Fibroblast of pulmonary artery (primary cell): ENCODE measurements at places on chromosomes 5 and 9.
A peak's percentile ranks its signal among the peaks of the same experiment; 100 is the strongest.

- no peak for DNase-seq
Measured at GRCh38 chr5:11214864-11215644, 454.0 kb upstream of the DAP start.

- no peak for DNase-seq
Measured at GRCh38 chr5:117165068-117165467, 590.4 kb upstream of the SEMA6A start.

GRCh38 chr9:22037954-22038690 lies 29.0 kb upstream of the CDKN2B start:
- DNase-seq = peak; percentile 77

- DNase-seq = no peak
Measured at GRCh38 chr5:61991866-61992265, 314.1 kb upstream of the KIF2A start.

- no peak for DNase-seq
Measured at GRCh38 chr9:131645078-131645776, 94.6 kb downstream of the RAPGEF1 start.

- DNase-seq = no peak
Measured at GRCh38 chr5:54347221-54347865, 37.0 kb upstream of the ARL15 start.

GRCh38 chr9:35267710-35268109 lies 105.9 kb downstream of the UNC13B start:
- DNase-seq = peak; percentile 80

DNA sequence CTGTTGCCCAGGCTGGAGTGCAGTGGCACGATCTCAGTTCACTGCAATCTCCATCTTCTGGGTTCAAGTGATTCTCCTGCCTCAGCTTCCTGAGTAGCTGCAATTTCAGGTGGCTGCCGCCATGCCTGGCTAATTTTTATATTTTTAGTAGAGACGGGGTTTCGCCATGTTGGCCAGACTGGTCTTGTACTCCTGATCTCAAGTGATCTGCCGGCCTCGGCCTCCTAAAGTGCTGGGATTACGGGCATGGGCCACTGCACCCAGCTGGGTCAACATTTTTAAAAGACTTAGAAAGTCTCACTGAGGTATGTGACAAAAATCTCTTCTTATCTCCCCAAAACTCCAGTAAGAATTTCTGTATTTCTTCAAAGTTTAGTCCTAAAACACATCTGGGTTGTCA lies 211.6 kb downstream of the CTNND2 start:
- no peak for DNase-seq

- no peak for DNase-seq
Measured at GRCh38 chr5:15243301-15244020, 256.5 kb upstream of the FBXL7 start.

DNA sequence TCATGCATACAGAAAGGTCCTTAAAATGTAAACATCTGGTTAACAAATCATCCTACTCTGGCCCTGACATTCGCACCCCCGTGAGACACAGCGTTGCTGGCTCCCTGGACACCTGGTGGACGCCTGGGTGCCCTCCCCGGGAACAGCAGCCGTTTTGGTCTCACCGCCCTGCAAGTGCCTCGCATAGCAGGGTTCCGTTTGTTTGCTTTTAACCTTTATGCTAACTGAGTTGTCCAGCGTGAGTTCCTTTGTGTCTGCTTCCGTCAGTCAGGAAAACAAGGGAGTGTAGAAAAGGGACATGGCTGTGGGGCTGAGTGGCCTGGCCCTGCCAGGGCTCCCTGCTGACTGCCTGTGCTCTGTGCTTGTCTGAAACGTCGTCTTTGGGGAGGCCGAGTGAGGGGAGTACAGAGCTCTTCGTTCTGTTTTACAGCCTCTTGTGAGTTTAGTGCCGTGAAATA lies 91.8 kb upstream of the CACNA1B start:
- DNase-seq = no peak

- DNase-seq = no peak
Measured at GRCh38 chr5:24750355-24750754, 105.6 kb upstream of the CDH10 start.

DNA sequence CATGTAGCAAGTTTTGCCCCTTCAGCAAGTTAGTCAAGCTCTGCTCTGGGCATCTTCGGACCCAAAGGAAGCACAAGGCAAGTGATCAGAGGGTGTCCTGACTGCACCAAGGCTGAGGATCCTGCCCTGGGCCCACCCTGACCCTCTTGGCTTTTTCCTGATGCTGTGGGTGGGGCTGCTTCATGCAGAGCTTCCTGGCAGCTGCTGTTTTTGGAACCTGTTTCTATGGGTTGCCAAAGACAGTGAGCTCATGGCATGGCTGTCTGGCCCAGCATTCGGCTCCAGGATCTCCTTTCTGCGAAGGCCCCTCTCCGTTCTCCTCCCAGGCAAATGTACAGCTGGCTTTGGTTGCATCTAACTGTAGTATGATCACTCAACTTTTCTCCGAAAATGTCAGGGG lies 497.9 kb downstream of the ARHGEF28 start:
- no peak for DNase-seq

- DNase-seq = peak; percentile 67
Measured at GRCh38 chr9:100066539-100066938, 32.3 kb downstream of the ERP44 start.

GRCh38 chr9:133761641-133762248 lies 23.6 kb upstream of the SARDH start:
- DNase-seq = no peak

GRCh38 chr5:58582019-58582802 lies 664 bp upstream of the RAB3C start:
- peak; percentile 0 for DNase-seq

DNA sequence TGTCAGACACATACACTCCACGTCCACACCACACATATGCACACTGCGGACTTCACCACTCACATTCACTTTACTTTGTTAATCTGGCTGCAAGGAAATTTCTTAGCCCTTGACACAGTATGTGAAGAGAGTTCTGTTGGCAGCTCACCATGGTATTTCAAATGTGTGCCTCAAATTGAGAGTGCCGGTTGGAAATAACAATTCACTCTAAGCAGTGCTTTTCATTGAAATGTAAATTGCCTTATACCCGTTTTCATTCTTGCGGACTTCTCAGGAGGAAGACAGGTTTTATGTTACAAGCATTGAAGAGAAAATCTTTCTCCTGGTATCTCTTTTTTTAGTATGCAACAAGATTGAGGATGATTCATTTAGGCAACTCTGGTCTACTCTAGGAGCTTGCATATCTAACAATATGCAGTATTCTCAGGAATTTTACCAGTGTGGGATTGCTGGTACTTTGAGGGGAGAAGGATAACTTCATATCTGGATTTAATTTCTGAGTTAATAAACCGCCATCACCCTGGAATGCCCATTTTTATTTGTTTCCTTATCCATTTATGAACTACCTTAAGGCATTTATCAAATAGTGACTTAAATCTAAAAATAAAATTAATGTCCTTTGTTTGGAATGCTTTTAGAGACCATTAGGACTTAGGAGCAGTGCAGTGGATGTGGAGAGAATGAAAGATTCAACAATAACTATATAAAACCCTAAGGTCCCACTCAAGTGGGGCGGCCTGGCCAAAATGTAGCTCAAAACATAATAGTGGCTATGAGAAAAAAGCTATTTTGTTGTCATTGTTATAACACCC lies 87.0 kb downstream of the IQGAP2 start:
- DNase-seq = no peak

- peak; percentile 13 for DNase-seq
Measured at GRCh38 chr9:37350486-37351190, 71.9 kb upstream of the GRHPR start.

DNA sequence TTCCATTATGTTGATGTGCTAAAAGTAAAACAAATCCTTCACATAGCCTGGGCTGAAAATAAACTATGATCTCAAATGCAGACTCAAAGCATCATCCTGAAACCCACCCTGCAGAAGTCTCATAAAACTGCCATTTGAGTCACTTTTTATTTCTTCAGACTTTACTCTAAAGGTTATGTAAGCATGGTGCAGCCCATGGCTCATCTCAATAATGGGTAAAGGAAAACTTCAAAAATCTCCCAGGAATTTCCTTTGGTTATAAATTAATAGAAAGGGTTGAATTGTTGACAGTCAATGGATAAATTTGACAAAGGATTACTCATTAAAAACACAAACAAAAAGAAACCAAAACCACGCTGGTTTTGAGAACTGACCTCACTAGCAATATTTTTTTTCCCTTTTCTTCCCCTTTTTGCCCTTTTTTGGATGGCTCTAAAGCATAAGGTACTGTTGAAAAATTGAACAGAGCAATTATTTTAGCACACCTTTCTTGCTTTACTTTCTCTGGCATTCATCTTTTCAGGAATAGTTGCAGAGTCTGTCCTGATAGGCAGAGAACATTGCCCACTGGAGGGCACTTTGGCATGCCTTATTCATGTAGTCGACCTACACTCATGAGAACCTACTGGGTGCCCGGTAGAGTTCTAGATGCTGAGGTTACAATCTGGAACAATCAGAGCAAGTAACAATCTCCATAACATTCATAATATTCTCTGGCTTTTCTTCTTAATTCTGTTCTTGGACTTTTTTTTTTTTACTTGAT lies 191.4 kb downstream of the TMEM167A start:
- DNase-seq = no peak

GRCh38 chr9:85900504-85901201 lies 40.3 kb upstream of the NAA35 start:
- peak; percentile 54 for DNase-seq

DNA sequence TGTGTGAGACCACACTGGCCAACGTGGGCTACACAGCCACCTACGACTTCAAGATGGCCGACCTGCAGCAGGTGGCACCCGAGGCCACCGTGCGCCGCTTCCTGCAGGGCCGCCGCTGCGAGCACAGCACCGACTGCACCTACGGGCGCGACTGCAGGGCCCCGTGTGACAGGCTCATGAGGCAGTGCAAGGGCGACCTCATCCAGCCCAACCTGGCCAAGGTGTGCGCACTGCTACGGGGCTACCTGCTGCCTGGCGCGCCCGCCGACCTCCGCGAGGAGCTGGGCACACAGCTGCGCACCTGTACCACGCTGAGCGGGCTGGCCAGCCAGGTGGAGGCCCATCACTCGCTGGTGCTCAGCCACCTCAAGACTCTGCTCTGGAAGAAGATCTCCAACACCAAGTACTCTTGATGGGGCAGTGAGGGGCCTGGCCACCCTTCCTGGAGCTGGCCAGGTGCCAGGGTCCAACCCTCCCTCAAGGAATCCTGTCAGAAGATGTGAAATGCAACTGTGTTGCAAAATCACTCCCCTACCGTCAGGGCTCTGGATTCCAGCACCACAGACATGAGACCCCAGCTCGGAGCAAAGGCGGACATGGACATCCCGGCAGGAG lies 11.1 kb downstream of the DIPK1B start:
- DNase-seq = no peak

DNA sequence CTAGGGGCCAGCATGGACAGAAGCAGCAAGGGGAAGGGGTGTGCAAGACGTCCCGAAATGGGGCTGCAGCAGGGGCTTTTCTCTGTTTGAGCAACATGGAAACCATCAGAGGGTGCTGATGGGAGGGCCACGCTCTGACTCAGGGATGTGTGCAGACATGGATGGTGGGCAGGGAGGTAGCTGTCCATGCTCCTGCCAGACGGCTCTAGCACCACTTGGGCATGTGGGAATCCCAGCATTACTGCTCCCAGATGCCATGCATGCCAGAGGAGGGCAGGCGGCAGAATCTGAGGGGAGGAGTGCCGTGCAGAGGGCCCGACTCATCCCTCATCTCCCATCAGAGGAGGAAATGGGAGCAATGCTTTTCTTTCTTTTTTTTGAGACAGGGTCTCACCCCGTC lies 45.6 kb upstream of the SLC25A51 start:
- no peak for DNase-seq

- peak; percentile 6 for DNase-seq
Measured at GRCh38 chr9:109831998-109832658, 52.1 kb downstream of the PALM2AKAP2 start.

DNA sequence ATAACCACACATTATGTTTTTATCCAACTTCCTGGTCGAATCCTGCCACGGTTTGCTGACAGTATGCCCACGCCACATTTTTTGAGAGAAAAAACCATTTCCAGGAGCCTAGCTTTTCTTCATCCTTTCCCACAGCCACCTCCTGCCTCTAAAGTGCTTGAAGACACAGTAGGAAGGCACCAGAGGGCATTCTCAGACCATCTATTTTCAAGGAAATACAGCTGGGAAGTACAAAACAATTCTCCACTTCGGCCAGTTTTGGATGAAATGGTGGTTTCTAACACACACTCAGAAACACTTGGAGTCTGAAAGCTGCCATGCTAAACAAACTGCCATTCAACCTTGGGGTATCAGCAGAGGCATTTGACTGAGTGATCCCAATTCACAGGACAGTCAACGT lies 86.3 kb upstream of the RPS23 start:
- peak; percentile 87 for DNase-seq

- no peak for DNase-seq
Measured at GRCh38 chr5:119996128-119996527, 366.8 kb downstream of the FAM170A start.

GRCh38 chr5:1002836-1003235 lies 5.8 kb upstream of the NKD2 start:
- DNase-seq = no peak

- DNase-seq = peak; percentile 17
Measured at GRCh38 chr5:80069918-80070318, 34.8 kb downstream of the THBS4 start.

DNA sequence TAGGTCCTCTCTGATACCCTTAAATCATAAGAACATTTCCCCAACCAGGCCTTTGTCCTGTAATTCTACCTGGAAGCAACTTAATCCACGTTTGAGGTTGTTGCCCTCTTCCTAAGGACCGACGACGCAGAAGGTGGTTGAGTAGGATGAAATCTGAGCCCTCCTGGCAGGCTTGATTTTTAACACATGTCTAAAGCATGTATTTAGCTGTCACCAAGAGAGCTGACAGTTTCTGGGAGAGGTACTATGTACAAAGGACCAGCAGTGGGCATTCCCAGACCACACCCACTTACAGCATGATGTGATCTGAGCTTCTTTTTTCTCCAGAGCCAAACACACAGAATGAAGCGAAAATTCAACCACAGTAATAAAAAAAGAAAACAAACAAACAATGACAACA lies 260.9 kb downstream of the SH3GL2 start:
- no peak for DNase-seq

GRCh38 chr9:105375323-105375722 lies 72.5 kb upstream of the FSD1L start:
- DNase-seq = no peak

DNA sequence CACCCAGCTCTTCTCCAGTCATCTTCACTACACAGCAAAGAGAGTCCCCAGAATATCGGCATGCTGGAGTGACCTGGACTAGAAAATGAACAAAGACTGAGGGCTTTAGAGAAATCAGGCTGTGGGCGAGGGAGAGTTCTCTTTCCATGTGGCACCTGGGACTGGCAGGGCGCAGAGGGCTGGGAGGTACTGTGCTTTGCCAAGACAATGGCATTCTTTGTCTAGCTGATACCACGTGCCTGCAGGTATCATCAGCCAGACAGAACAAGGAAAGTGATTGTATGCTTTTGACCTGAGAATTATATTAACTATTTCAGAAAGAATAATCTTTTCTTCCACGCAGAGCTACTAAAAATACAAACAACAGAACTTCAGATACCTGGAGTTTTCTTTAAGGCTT lies 30.5 kb downstream of the DDX31 start:
- no peak for DNase-seq

- peak; percentile 58 for DNase-seq
Measured at GRCh38 chr9:132994410-132995120, 16.1 kb downstream of the GFI1B start.
